ENCODE measurements at places on chromosomes 2 and 18. TPM values are rescaled to one million over a fixed set of nuclear protein-coding genes. Genes with fewer than 3 reads are reported as not detected.

The GAD1 gene
- total RNA-seq = not detected

The CNDP1 gene
- total RNA-seq = not detected

The IL1RL1 gene
- total RNA-seq = 25.8 TPM

The GCA gene
- total RNA-seq = 9.9 TPM

The HJURP gene
- total RNA-seq = 6.3 TPM

The CDH7 gene
- not detected for total RNA-seq

The AMER3 gene
- not detected for total RNA-seq

The CFAP65 gene
- not detected for total RNA-seq

The CCDC138 gene
- 3.7 TPM for total RNA-seq

The UGT1A5 gene
- not detected for total RNA-seq

The INHA gene
- total RNA-seq = not detected

The ANKZF1 gene
- total RNA-seq = 45.8 TPM

The TNFAIP6 gene
- total RNA-seq = 49.1 TPM

The QPCT gene
- total RNA-seq = 8.4 TPM

The IFIH1 gene
- total RNA-seq = 3.9 TPM

The CETN1 gene
- total RNA-seq = not detected

The FEV gene
- total RNA-seq = not detected

The UGGT1 gene
- total RNA-seq = 60.8 TPM

The ZNF521 gene
- 1.8 TPM for total RNA-seq

The NYAP2 gene
- not detected for total RNA-seq

The FAM237A gene
- not detected for total RNA-seq

The FRZB gene
- total RNA-seq = 0.49 TPM

The SLC9A4 gene
- not detected for total RNA-seq

The C2orf74 gene
- 2.3 TPM for total RNA-seq

The CYP26B1 gene
- total RNA-seq = 11.3 TPM

The ONECUT2 gene
- total RNA-seq = not detected

The ERMN gene
- total RNA-seq = not detected

The PDE11A gene
- total RNA-seq = not detected
